NCI-H1417 (cell line): ENCODE measurements at places on chromosomes 5 and 9.

DNA sequence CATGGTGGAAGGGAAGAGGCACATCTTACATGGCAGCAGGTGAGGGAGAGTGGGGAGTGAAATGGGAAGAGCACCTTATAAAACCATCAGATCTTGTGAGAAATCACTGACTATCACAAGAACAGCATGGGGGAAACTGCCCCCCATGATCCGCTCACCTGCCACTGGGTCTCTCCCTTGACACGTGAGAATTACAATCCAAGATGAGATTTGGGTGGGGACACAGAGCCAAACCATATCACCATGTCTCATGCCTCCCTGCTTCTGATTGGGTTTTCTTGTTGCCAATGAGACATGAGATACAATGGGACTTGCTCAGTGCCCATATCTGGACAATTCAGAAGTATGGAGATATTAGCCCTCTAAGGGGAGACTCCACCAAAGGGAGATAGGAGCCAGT, 97.4 kb downstream of the TARS1 start:
- no peak for DNase-seq

- DNase-seq = peak; percentile 52
Measured at GRCh38 chr5:80754900-80755299, 100.1 kb upstream of the DHFR start.

DNA sequence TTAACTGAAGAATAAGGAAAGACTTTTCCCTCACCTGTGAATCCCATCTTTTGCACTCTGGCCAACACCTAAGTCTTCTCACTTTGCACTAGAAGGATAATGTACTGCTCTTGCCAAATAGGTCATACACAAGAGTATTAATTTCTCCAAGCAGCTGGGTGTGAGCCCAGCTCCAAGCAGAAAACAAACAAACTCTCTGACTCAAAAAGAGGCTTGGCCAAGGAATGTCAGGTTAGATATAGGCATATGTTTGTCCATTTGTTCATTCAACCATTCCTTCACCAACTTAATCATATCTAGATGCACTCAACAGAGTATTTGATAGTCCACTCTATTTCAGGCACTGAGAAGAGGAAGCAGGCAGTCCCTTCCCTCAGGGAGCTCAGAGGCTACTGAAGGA, 84.4 kb downstream of the HTR4 start:
- DNase-seq = no peak

DNA sequence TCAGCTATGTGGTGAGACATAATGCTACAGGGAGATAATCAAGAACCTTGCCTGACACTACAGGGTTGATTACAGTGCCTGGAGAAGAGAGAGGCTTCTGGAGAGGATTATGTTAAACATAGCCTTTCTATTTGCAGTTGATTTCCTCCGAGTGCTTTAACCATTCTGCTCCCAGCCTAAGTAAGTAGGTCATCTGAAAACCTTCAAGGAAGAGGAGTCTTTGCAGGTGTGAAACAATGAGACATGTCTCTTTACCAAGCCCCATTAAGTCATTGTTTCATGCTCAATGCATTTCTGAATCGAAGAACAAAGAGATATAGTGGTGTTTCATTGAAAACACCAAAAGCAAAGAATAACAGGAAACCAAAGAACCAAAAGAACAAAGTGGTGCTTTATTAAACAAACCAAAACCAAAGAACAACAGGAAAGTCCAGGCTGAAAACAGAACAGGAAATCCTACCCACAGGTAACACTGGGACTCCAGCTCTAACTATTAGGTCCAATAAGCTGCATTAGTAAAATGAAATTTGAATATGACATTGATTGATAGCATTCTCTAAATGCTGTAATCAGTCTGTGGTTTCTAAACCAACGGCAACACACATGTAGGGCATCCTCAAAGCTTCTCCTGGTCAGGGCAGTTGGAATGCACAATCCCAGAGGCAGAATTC, 113.3 kb upstream of the SPATA31D4 start:
- DNase-seq = no peak

DNA sequence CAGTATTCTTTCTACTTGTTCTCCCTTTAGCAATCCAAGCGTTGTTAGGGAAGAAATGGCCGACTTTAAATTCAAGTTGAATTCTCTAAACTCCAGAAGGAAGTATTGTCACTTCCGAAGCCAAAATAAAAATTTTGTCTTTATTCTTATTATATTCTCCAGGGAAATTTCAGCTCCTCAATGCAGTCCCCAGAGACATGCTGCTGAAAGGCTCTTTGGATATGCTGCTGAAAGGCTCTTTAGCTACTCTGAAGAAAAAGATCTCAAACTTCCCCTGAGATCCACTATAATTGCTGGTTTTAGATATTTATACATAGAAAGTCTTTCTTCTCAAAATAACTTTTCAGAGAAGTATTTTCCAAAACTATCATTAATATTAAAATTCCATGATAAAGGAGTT, 92.3 kb upstream of the PARP8 start:
- no peak for DNase-seq

GRCh38 chr5:173859408-173860159, 28.6 kb upstream of the CPEB4 start:
- no peak for DNase-seq

DNA sequence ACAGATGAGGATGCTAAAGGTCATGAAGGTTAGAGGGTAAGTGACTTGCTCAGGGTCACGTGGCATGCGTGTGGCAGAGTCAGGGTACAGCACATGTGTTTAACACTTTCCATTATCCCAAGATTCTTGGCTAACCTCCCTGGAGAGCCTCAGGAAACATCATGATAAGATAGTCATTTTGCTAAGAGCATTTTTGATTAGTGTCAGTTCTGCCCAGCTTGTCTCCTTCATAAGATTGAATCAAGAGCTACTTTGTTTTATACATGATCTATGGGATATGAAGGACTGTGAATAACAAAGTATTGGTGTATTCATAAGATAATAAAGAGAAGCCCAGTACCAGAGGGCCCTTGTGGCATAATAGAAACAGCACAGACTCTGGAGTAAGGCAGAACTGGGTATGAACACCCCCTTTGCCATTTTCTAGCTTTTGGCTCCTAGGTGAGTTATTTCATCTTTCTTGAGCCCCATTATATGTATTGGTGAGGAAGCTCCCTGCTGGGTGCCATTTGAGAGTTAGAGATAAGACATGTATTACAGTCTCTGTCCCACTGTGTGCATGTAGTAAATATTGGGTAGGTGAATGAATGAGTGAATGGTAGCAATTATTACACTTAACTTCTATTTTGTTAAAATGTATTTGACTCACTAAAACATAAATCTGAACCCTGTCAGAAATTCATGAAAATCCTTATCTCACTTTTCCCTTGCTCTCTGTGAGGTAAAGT, 16.1 kb downstream of the PTPDC1 start:
- no peak for DNase-seq

DNA sequence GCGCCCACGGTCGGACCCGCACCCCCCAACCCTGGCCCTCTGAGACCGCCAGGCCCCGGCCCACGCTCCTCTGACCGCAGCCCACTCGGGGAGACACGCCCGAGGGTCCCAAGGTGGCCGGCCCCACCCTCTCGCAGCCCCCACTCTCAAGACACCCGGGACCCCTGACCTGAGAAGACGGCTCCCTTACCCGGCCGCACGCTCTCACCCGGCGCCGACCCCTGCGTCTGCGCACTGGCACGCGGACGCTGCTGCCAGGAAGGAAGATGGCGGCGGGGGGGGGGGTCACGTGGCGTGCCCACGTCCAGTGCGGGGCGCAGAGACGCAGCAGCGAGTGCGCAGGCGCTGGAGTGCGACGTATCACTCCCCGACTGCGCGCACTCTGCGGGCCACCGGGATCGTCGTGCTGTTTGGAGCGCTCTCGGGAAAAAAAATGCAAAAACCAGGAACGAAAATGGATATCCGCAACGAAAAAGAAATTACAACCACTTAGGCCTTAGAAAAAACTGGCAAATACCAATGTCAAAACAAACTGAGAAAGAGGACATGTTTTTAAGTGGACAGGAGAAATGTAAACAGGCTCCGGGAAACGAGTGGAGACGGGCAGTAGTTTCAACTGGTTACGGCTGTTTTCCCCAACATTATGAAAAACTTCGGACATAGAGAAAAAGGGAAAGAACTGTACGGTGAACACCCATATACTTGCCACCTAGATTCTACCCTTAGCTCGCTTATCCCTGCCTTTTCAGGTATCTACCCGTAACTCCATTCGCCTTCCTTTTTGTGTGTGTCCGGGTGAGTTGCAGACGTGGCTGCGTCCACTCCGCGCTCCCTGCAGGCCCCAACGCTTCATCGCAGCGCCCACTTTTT, at the start of gene MRPL36:
TSS of gene MRPL36 (minus strand) at position 236 of the 870 bp plus-strand sequence. CDS start 902 bp downstream, outside the sequence.
- DNase-seq = peak; percentile 97
